Sigmoid colon (tissue), 7 donors: ENCODE measurements at places on chromosomes 7 and 10.
A peak's percentile ranks its signal among the peaks of the same experiment; 100 is the strongest.

DNA sequence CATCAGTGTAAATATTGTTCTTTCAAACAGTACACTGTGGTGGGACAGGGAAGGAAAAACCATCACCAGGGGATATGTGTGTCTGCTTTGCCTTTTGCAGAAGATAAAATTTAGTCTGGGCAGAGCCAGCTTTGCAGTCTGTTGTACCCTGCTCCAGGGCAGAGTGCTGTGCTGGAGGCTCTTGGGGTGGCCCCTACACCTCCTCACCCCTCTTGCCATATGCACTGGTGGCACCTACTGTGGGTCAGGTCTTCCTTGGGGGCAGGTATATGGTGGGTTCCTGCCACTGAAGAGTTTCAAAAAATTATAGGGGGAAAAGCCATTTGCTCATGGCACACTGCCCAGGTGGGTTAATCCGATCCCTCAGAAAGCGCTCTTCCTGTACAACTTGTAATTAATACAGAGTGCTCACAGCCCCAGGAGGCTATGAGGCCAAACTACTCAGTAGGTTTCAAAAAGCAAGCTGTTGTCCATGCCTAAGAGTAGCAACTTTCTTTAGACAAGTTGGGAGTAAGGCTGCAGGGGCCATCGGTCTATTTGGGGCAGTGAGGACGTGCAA is 112.7 kb upstream of the BMPER start:
- no peak for DNase-seq

DNA sequence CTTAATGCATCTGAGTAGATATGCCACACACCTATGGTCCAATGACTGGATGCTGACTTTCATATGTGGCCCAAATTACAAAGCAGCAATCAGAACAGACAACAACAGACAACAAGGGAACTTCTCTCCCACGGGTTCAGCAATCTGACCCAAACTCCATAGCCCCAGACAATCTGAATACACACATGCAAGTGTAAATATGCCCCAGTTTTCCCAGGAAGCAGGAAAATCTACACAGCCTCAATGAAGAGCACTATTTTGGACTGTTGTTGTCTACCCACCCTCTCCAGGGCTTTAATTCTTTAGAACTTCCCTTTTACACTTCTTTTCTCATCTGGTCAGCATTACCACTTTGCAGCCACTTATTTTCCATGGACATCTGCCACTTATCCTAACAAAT is 2.0 kb upstream of the CCNY start:
- DNase-seq: no peak

DNA sequence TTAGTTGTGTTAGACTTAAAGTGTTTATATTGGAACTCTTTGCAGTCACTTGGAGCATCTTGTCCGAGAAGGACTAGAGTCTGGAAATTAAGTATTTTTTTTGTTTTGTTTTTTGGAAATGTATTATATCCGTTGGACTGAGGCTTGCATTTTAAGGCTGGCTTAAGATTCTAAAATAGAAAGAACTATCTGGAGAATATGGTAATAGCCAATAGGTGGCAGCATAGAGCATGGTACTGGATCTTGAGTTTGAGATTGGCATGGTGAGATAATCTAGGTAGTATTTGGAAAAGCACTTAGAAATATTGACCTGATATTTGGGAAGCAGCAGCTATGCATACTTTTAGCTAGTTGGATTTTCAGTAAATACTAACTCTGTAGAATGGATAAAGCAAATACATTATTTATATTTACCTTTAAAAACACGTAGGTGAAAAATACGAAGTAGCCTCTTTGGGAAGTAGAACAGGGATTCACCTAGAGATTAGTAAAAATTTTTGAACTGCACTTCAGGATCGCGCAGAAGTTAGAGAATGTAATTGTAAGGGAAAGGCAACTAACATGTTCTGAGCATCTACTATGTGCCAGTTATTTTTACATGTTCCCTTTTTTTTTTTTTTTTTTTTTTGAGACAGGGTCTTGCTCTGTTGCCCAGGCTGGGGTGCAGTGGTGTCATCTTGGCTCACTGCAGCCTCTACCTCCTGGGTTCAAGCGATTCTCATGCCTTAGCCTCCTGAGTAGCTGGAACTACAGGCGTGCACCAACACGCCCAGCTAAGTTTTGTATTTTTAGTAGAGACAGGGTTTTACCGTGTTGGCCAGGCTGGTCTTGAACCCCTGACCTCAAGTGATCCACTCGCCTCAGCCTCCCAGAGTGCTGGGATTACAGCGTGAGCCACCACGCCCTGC is 78.6 kb downstream of the LCOR start:
- DNase-seq: no peak

DNA sequence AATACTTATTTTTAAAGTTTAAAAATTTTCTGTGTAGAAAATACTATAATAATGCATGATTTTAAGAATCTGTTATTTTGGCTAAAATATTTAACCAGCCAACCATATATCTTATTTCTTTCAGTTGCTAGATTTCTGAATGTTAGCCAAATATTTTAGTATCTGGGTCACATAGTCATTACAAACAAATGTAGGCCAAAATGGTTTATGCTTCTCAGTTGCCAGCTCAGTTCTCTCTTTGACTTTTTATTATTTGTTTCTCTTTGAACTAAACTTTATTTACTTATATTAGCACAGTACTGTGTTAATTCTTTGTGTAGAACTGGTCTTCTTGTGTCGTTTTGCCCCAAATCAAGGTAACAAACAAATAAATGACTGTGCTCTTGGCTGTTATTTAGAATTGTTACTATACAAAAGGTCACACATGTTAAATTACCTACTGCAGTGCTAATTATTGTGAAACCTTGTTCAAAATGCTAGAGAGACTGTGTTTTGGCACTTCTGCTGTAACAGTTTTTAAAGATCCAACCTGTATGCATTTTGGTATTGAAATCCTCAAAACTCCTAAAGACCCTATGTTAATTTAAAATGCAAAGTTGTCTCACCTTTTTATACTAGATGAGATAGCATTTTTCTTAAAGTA is 39.8 kb downstream of the ZEB1 start:
- DNase-seq: no peak

- DNase-seq: no peak
These were observed 8.1 kb downstream of the TMEM209 start for GRCh38 chr7:130197094-130197493.

- no peak for DNase-seq
These were observed 150.4 kb downstream of the JCAD start for GRCh38 chr10:29908962-29909361.

DNA sequence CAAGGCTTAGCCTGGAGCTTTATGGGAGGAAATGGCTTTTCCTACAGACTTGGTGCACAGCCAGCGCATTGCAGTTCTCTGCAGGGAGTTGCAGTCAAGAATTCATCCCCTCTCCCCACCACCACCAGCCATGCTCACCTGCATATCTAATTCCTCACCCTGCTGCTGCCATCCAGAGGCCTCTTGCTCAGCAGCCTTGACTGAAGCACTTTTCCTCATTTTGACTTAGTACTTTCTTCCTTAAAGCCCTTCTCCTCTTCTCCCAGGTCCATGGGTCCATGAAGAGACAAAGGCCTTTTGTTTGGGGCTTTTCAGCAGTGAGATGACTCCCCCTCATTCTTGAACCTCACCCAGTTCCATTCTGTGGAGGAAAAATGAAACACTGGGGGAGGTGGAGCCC is 39.7 kb upstream of the GPR141 start:
- DNase-seq: no peak

- DNase-seq: no peak
These were observed 484 bp upstream of the DLX5 start for GRCh38 chr7:97025130-97025499.

- DNase-seq: no peak
These were observed 33.3 kb downstream of the EPHB4 start for GRCh38 chr7:100793806-100794660.

DNA sequence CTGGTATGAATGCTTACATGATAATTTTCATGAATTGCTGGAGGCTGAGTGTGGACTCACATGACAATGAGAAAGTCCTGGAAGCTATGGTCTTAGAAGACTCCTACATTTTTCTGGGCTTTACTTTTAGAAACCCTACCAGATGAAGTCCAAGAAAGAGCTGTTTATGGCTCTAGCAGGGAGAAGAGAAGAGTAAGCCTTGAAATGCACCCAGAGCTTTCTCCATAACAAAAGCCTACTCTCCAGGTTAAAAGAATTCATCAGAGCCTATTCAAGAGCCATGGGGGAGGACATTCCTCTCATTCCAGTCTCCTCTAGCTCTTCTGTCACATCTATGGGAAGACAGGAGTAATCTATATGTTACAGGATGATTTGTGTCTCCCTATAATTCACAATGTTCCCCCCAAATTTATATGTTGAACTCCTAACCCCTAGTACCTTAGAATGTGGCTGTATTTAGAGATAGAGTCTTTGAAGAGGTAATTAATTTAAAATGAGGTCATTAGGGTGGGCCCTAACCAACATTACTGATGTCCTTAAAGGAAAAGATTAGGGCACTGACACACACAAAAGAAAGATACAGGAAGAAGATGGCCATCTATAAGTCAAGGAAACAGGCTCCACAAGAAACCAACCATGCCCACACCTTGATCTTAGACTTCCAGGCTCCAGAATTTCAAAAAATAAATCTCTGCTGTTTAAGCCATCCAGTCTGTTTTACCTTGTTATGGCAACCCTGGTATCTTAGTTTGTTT is 193.8 kb upstream of the PTER start:
- DNase-seq: no peak

DNA sequence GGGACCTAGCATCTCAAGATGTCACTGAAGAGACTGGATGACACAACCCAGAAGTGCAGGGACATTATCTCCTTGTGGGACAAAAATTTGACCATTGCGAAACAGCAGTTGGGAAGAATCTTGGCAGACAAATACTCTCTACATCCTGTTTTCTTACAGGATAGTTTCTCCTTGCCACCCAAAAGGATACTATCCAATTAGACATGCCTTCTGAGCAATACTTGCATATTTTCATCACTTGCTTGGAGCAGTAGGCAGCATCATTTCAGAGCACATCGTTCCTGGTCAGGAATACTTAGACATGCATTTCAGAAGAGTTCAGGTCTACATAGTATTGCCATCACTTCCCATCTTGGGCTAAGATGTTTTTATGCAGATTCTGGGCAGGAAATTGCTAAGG is 56.8 kb downstream of the FAS start:
- no peak for DNase-seq

GRCh38 chr7:17640730-17641377 is 299.4 kb downstream of the SNX13 start:
- DNase-seq: no peak

GRCh38 chr7:46257761-46258448 is 336.8 kb upstream of the IGFBP3 start:
- DNase-seq: no peak

GRCh38 chr7:94289071-94289470 is 105.6 kb upstream of the COL1A2 start:
- DNase-seq: peak; percentile 88

DNA sequence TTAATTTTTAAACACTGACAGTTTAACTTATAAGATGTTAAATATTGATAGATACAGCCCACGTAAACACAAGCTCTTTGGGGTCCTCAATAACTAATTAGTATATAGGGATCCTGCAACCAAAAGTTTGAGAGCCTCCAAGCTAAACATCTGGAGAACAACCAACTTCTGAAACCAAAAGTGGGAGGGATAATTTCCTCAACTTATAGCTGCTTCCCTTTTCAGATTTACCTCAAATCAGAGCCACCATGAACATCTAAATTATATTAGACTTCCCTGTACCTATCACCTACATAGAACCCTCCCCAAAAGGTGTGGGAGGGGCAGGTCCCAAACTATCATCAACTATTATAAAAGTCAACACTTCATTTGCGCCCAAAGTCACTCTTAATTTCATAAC is 8.6 kb downstream of the PSAP start:
- DNase-seq: no peak

- DNase-seq: no peak
These were observed 178.3 kb upstream of the AGR3 start for GRCh38 chr7:17060051-17060450.

- DNase-seq: no peak
These were observed 238.9 kb upstream of the PLXNA4 start for GRCh38 chr7:132815130-132815529.

DNA sequence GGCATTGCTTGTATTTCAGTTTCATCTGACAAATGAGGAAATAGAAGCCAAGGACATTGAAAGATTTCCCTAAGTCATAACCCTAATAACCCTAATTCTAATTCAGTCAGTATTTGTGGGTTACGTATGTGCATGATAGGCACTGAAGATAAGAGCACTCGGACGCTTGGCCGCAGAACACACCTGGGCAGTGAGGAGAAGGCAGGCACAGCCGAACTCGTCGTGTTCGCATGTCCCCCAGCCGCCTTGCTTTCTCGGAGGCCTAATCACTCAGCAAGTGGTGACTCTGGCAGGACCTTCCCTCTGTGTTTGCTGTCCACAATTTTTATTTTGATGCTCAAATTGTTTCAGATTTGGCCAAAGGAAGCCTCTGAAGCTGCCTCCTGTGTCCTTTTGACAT is 23.7 kb downstream of the HKDC1 start:
- DNase-seq: no peak

DNA sequence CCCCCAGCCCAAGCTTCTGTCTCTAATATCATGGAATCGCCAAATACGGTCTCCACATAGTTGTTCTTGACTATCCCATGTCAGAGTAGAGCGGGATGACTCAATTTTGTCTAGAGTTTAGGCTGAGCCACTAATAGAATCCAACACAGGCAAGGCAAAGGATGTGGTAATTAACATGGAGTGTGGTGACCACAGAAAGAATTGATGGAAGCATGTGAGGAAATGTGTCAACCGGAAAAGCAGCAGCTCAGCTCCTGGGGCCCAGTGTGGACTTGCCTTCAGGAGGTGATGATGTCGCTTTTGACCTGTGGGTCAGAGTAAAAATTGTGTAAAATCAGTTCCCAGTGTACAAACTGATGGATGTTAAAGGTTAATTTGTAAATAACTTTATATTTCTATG is 139.3 kb upstream of the KLF6 start:
- no peak for DNase-seq

- no peak for DNase-seq
These were observed 3.8 kb upstream of the DNAH11 start for GRCh38 chr7:21538936-21539495.

DNA sequence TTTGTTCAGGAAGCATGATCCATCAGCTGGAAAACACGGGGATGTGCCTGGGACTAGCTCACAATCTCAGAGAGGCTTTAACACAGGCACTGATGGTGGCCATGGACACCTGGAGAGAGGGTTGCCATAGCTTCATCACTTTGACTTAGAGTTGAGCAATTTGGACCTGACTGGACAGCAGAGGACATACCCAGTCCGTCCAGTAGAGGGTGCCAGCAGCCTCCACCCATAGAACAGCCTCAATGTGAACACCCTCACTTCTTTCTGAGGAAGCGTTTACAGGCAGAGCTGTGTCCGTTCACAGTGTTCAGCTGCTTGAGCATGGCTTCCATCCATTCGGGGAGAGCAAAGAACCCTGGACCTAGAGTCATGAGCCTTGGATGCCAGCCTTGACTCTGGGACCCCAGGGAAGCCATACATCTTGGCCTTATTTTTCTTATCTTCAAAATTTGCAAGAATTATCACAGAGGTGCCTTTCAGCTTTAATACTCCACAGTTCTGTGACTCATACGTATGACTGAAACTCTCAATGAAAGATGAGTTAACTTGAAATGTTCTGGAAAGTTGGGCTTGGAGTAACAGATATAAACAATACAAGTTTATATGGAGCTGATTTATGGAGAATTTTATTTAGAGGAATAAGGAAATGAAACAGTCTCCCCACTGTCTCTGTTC is 302.9 kb upstream of the PODXL start:
- peak; percentile 75 for DNase-seq
